ENCODE measurements at places on chromosomes 5 and 9. TPM values are rescaled to one million over a fixed set of nuclear protein-coding genes. Genes with fewer than 3 reads are reported as not detected.

DNA sequence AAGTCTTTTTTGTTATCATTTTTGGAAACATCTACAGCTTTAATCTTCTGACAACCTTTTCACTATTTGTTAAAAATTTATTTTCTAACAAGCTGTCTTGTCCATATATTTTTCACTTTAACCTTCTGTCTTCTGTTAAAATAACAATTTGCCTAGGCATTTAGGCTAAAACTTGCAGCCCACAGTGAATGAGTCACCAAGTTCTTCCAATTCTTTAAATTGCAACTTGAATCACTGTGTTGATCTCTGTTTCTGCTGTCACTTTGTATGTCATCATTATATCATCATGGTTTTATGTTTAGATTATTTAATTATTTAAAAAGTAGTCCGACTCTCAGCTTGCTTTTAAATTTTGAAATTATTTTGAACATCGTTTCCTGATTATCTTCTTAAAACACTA, 473.8 kb upstream of the PTPRD start:
- DNase-seq, result no peak

DNA sequence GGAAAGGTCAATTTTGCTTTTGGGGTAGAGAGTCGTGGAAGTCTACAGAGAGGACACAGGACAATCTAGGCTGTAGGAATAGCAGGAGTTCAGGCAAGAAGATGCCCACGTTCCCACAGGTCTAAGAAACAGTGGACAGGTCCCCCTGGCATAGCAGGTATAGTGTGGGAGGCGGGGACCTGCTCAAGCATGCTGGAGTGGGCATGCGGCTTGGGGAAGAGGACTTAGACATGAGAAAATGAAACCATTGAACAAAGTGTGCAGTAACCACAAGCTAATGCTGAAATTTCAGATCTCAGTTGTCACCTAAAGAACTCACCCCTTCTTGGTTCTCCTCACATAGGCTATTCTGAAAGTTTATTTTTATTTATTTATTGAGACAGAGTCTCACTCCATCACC, 142.8 kb upstream of the EFNA5 start:
- no peak for DNase-seq

DNA sequence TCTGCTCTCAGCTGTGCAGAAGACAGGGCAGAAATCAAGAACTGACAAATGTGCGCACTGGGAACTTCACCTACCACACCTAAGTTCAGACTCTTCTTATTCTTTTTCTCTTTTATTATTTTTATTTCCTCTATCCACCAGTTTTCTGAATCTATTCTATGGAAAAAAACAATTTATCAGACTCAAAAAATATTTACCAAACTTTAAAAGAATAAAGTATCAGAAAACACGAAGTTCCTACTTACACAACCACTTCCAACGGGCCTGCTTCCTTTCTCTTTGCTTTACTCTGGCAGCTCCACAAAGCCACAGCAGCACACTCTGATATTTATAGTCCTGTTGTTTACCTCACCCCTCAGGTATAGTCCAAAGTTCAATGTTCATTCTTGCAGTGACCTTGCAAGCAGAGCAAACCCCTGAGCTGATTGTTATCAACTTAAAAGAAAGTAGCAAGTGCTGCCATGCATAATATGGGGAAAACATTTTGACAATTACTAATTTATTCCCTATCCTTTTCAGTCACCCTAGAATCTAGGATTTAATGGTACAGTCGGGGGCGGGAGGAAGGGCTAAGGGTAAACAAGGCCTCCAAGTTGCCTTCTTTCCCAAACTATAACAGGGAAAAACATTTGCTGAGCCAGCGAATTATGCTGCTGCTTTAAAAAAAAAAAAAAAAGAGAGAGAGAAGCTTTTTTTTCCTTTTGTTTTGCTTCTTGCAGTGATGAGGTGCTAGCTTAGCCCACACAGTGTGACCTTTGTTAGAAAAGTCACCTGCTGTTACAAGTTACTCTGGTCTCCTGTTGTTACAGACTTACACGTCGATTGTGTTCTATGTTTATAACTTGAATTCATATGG, at the start of gene SELENOP:
SELENOP (minus strand) TSS at position 302 of the 856 bp plus-strand sequence. CDS start 3,539 bp downstream, outside the sequence.
- DNase-seq, result peak; percentile 80

- DNase-seq, result no peak
Observed at GRCh38 chr9:77826116-77826515, 178.0 kb upstream of the GNA14 start.

DNA sequence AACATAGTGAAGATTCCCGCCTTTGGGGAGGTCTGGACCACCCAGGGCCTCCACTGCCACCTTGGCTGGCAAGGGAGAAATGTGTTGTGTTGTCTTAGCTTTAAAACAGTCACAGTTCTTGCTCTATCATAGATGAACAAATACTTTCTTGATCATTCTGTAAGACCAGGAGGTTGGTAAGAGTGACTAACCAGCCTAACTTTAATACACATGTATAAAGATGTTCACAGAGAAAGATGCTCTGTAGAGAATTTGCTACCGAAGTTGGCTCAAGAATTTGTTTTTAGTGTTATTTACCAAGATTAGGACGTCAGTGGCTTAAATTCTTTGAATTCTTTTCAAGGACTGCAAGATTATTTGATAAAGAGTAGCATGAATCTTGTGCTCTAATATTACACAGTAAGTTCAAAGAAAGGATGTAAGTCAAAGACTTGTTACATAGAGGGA, 28.4 kb downstream of the GLRX start:
- no peak for DNase-seq

DNA sequence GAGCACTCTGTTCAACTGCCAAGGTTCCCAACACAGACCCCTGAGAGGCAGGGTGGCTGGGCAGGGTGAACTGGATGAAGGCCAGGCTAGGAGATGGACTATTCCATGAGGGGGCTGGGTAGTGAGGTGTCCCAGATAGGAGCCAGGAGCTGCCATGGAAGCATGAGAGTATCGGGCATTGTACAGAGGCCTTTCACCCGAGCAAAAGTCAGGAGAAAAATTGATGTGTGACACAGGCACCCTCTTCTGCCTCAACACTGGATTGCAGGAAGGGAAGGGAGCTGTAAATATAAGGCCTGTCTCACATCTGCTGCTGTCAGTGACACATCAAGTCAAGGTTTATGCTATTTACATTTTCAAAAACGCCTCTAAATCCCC, 74.6 kb downstream of the UBAP1 start:
- DNase-seq, result no peak

- no peak for DNase-seq
Observed at GRCh38 chr9:91131433-91131839, 230.3 kb downstream of the AUH start.

DNA sequence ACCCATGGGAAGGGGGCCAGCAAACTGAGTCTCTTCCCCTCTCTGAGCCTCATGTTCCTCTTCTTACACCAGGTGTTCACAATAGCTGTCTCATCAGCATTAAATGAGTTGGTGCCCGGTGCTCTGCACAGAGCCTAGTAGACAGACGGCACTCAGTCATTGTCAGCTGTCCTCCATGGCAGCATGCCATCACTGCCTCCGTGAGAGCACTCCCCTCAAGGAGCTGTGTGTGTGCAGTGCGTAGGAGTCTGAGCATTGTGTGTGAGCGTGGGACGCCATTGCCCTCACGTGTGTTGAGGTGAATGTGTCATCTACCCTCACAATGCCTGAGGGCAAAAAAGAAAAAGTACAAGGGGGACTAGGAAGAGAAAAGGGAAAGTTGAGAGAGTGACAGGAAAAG, 536.5 kb downstream of the CDK5RAP2 start:
- DNase-seq, result no peak

GRCh38 chr5:41656597-41656996, 146.2 kb upstream of the PLCXD3 start:
- DNase-seq, result no peak

DNA sequence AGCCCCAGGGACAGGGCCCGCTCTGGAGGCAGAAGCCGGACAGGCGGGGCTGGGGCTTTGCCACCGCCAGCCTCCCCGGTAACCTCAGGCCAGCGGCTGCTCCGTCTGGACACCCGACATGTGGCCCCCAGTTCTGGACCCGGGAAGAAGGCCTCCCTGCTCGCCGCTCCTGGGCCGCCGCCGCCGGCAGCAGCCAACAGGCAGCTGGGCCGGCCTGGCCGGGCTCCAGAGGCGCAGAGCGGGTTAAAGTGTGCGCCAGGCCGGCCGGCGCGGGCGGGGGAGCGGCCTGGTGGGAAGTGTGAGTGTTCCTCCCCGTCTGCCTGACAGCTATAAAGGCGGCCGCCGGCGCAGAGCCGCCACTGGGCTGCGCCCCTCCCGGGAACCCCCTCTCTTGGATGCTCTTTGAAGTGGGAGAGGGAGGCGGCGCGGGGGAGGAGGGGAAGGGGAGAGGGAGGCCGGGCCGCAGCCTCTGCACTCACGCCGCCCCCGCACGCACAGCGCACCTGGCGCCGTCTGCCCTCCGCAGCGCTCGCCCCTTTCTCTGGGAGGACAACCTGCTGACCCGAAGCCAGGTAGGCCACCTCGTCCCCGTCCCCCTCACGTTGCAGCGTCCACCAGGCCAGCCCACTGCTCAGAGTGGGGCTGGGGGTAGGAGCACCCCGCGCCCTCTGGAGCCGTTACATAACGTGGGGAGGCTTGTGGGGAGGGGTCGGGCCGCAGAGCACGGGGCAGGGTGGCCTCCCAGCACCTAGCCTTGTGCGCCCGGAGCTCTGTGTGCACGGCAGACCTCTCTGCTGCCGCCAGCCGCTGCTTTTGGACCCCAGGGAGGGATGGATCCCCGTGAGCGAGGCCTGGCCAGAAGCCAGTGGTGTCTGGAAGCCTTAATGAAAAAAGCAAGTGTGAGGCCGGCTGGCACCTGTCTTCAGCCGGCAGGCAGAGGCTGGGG, at the start of gene ADAMTSL2:
ADAMTSL2 (plus strand) TSS at position 359 of the 946 bp plus-strand sequence. CDS start 2,009 bp downstream, outside the sequence.
- peak; percentile 74 for DNase-seq

- DNase-seq, result no peak
Observed at GRCh38 chr5:126865299-126865698, 88.4 kb downstream of the LMNB1 start.

GNA14 gene
- 2.5 TPM for total RNA-seq

SPINK6 gene
- total RNA-seq, result not detected

PCDHB5 gene
- total RNA-seq, result 0.33 TPM

IGIP gene
- total RNA-seq, result 7.0 TPM

DNAI1 gene
- not detected for total RNA-seq

FBXW11 gene
- total RNA-seq, result 21.9 TPM

DMRT3 gene
- total RNA-seq, result not detected

ARL14EPL gene
- not detected for total RNA-seq

PTPRD gene
- total RNA-seq, result 29.4 TPM

MRPL36 gene
- total RNA-seq, result 31.1 TPM

ARID3C gene
- total RNA-seq, result 8.8 TPM
